ENCODE measurements at places on chromosomes 1 and 21.

GRCh38 chr21:43339668-43340067, 87.3 kb downstream of the SIK1 start:
- DNase-seq = no peak

GRCh38 chr1:119542492-119542946, 35.5 kb downstream of the HSD3B1 start:
- no peak for DNase-seq

GRCh38 chr1:154155251-154155650, 378 bp upstream of the NUP210L start:
- DNase-seq = no peak

DNA sequence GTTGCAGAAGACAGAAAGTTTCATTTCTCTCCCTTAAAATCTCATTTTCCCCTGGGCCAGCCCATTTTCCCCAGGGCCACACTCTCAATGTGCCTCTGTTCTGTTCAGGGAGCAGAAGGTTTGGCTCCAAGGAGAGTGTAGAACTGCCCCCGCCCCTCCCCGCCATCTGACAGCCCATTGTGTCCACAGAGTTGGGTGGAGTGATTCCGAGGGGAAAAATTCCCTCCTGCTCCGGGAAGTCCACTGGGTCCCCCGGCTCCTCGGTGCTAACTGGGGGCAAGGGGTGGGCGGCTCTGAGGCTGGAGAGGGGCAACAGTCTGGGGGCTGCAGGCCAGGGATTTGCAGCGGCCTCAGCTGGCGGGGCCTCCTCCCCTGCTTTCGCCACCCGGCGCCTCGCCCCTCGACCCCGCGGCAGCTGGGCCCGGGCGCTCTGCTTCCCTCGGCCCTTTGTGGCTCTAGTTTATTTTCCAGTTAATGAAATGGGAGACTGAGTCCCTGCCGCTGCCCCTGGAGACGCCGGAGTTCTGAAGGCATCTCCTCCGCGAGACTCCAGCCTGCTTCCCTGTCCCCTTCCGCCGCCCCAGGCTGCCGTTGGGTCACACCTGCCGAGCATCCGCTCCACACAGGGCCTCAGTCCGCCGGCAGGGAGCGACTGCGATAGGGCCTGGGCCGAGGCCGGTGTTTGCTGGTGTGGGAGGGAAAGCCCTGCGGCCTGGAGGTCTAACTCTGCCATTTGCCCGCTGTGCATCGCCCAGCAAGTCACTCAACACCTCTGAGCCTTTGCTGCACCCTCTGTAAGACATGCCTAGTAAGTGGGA, 14.7 kb upstream of the KIRREL1 start:
- DNase-seq = no peak

- DNase-seq = no peak
Observed at GRCh38 chr21:40531431-40532110, 315.4 kb downstream of the DSCAM start.

Measured in fibroblast of skin of left biceps (primary cell).